Neural crest cell (in vitro differentiated cells): ENCODE measurements at places on chromosomes 11 and 22. TPM values are rescaled to one million over a fixed set of nuclear protein-coding genes. Genes with fewer than 3 reads are reported as not detected.

DNA sequence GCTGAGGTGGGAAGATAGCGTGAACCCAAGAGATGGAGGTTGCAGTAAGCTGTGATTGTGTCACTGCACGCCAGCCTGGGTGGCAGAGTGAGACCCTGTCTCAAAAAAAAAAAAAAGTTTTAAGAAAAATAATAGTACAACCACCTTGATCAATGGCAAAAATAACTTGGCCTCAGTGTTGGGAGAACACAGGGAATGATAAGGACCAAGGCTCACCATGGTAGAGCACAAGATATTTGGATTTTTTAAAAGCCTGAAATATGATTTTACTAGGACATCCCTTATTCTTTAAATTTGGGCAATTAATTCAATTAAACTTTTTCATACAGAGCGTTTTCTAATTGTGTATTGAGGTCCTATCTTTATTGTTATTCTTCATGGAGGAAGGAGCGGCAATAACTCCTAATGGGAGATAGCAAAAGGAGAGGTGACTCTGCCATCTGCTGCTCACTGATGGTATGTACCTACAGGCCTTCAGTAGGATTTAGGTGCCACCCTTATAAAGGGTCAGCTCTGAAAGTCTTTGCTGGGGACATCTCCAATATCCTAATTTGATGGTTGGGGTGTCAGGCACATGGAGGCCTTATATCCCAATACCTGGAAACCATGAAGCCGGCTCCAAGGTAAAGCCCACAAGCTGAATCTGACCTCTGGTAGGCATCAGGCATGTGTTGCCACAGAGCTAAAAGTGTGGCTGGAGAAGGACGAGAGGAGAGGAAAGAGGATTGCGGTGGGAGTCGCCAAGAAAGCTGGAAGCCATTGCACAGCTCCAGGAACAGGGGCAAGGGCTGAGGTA lies 21.9 kb upstream of the POLD3 start:
- peak; percentile 10 for DNase-seq
- no peaks in the 10 kb centered on the region for H3K36me3 ChIP-seq
- H3K4me3 ChIP-seq: no peak overlapping the region

DNA sequence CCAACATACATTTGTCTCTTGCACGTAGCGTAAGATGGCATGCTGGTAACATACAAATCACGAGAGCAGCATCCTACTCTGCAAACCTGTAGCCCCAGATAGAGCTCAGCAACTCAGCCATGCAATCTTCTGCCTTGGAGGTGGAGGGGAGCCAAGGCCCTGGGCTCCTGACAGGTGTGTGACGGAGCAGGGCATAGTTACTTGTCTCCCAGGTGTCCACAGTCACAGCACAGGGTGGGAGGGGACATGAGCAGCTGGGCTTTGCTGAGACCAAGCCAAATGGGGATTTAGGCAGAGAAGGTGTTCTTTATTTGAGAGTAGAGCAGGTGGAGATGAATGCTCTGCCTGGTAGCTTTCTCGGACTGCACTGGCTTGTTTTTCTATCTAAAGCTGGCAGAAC lies 111.7 kb downstream of the TEAD1 start:
- H3K27me3 ChIP-seq: no peaks in the 10 kb centered on the region
- H3K27ac ChIP-seq: no peak overlapping the region
- no peak overlapping the region for H3K4me3 ChIP-seq
- H3K36me3 ChIP-seq: peaks cover 7% of the 10 kb centered on the region

- H3K27ac ChIP-seq: no peak overlapping the region
- no peak for DNase-seq
- no peaks in the 10 kb centered on the region for H3K27me3 ChIP-seq
- no peak overlapping the region for H3K4me3 ChIP-seq
- H3K4me1 ChIP-seq: peaks cover 56% of the 10 kb centered on the region
Observed at GRCh38 chr11:114175706-114176105, 116.2 kb downstream of the ZBTB16 start.

GRCh38 chr11:67489203-67489884 lies 6.5 kb downstream of the AIP start:
- no peaks in the 10 kb centered on the region for H3K27me3 ChIP-seq
- no peak overlapping the region for H3K4me3 ChIP-seq
- H3K4me1 ChIP-seq: peaks cover 26% of the 10 kb centered on the region
- H3K27ac ChIP-seq: peak overlapping the region; percentile 75
- peaks cover 8% of the 10 kb centered on the region for H3K36me3 ChIP-seq

DNA sequence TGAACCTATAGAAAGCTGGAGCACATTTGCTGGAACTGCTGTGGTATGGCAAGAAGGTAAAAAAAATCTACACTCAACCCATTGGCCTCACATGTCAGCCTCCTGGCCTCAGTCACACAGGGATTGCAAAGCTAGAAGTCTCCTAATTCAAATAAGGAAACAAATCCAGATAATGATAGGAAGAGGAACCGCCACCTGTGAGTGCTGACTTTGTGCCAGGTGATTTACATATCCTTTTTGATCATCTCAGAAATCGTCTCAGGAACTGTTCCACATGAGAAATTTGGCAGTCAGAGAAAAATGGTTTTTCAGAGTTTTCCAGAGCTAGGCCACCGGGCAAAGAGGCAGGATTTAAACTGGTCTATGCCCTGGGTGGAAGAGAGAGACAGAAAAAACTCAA lies 986 bp downstream of the NLRP10 start:
- H3K36me3 ChIP-seq: no peaks in the 10 kb centered on the region
- H3K27me3 ChIP-seq: peaks cover 19% of the 10 kb centered on the region
- no peak overlapping the region for H3K4me3 ChIP-seq
- no peak for DNase-seq
- no peak overlapping the region for H3K27ac ChIP-seq
- H3K4me1 ChIP-seq: no peaks in the 10 kb centered on the region

- peaks cover 41% of the 10 kb centered on the region for H3K4me1 ChIP-seq
- H3K27me3 ChIP-seq: no peaks in the 10 kb centered on the region
- no peak overlapping the region for H3K4me3 ChIP-seq
Observed at GRCh38 chr22:20240900-20241299, 27.2 kb downstream of the RTN4R start.

GRCh38 chr11:77471558-77472193 lies 2.2 kb downstream of the PAK1 start:
- no peaks in the 10 kb centered on the region for H3K36me3 ChIP-seq
- peaks cover 58% of the 10 kb centered on the region for H3K4me1 ChIP-seq
- peaks cover 31% of the 10 kb centered on the region for H3K27me3 ChIP-seq
- H3K4me3 ChIP-seq: peak overlapping the region; percentile 88
- H3K27ac ChIP-seq: no peak overlapping the region

GRCh38 chr22:46519377-46519776 lies 18.0 kb downstream of the CELSR1 start:
- H3K4me1 ChIP-seq: peaks cover 13% of the 10 kb centered on the region
- DNase-seq: no peak
- no peak overlapping the region for H3K27ac ChIP-seq
- H3K4me3 ChIP-seq: no peak overlapping the region

DNA sequence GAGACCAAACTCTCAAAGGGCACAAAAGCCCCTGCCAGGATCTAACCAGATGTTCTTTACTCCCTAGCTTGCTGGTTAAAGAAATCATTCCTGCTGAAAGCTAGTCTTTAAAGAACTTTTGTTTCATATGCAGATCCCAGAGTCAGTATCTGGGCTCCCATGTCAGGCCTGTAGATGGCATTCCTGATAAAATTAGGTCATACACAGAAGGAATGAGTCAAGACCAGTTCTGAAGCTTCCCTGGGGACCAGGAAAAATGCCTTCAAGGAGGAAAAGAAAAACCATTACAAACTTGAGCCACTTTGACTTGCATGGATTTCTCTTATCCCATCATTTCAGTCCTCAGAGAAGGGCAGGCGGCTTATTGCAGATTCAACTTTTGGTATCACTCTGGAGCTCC lies 5.9 kb downstream of the DBX1 start:
- H3K27me3 ChIP-seq: peaks cover 88% of the 10 kb centered on the region
- H3K4me1 ChIP-seq: peaks cover 26% of the 10 kb centered on the region
- no peak overlapping the region for H3K27ac ChIP-seq
- DNase-seq: no peak
- peaks cover 7% of the 10 kb centered on the region for H3K36me3 ChIP-seq

- no peaks in the 10 kb centered on the region for H3K27me3 ChIP-seq
- DNase-seq: no peak
Observed at GRCh38 chr11:102253020-102253715, 64.1 kb upstream of the BIRC3 start.

- H3K4me3 ChIP-seq: no peak overlapping the region
- no peak overlapping the region for H3K27ac ChIP-seq
Observed at GRCh38 chr11:132062541-132062940, 692.1 kb downstream of the NTM start.

DNA sequence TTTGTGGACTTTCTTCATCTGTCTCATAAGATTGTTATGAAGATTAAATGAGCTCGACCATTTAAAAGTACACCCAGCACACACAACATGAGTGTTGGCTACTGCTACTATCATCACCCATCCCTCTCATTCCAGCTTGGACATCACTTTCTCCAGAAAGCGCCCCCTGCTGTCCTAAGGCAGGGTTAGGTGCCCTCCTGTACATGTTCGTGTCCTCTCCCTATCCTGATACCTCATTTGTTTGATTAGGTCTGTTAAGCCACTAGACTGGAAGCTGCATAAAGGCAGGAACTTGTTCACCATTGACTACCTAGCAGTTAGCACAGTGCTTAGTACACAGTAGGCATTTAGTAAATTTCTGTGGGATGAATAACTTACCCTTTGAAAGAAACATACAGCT lies 85.5 kb downstream of the ENTHD1 start:
- H3K4me1 ChIP-seq: peaks cover 6% of the 10 kb centered on the region
- H3K36me3 ChIP-seq: peaks cover 2% of the 10 kb centered on the region
- no peak overlapping the region for H3K4me3 ChIP-seq
- no peak overlapping the region for H3K27ac ChIP-seq
- peak; percentile 30 for DNase-seq
- peaks cover 38% of the 10 kb centered on the region for H3K27me3 ChIP-seq

DNA sequence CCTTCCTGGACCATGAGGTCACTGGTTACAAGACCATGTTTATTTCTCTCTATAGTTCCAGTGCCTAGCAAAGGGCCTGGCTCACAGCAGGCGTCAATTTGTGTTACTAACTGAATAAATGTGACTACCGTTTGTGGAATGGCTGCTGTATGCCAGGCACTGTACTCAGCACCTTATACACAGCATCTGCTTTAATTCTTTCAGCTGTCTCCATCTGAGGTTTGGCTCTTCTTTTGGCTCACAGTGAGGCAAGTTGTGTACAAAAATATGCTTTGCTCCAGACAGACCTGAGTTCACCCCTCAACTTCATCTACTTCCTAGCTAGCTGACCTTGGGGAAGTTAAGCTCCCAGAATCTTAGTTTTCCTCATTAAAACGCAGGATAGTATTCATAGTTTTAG lies 75.3 kb upstream of the PHOX2A start:
- H3K4me1 ChIP-seq: peaks cover 6% of the 10 kb centered on the region

DNA sequence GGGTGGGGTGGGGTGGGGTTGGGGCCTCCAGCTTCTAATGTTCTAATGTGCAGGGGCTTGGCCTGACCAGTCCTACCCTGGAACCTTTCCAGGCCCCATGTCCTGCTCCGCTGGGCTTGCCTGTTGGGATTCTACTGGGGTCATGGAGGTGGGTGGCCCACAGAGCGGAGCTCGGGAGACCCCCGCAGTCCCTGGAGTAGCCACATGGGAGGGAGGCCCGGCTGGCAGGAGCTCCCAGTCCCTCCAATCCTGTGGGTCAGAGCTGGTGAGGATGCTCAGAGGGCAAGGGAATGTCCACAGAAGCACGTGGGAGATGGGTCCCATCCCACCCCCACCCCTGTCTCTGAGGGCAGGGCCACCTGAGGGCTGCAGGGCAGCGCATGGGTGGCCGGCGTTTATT lies 2.9 kb downstream of the SEPTIN5 start:
- H3K4me3 ChIP-seq: peak overlapping the region; percentile 83
- no peak for DNase-seq
- H3K27ac ChIP-seq: no peak overlapping the region
- peaks cover 45% of the 10 kb centered on the region for H3K27me3 ChIP-seq

DNA sequence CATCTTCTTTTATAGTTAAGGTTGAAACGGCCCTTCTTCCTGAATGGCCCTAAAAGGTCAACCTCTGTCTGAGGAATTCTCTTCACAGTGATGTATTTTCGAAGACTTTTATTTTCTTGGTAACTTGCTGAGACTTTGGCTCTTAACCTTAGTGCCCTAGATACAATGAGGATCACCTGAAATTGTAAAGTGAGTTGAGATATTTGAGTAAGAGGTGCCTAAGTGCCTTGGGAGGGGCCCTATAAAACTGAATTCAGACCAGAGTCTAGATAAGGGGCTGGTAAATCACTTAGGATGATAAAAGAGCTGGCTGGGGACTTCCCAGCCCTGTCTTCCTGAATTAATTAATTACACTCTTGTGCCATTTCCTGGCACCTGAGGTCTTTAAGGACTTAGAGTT lies 505.6 kb upstream of the KIRREL3 start:
- H3K27ac ChIP-seq: no peak overlapping the region
- no peak for DNase-seq
- H3K4me1 ChIP-seq: no peaks in the 10 kb centered on the region
- H3K27me3 ChIP-seq: no peaks in the 10 kb centered on the region

DNA sequence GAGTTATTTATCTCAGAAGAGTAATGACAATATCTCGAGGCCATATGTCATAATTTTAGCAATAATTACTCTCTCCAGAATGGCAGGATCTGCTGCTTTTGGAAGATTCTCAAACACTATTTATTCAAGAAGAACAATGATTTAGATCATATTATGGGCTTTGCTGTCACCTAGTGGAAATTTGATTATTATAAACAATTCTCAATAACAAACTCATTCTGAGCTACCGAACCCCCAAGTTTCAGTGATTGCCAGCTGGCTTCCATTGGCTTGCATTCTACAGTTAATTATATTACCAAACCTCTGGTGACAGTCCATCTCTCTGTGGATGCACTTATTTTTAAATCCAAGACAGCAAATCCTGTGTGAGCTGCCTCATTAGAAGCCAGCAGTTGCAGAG lies 27.9 kb upstream of the SLC36A4 start:
- no peak overlapping the region for H3K27ac ChIP-seq
- H3K36me3 ChIP-seq: no peaks in the 10 kb centered on the region
- H3K4me1 ChIP-seq: no peaks in the 10 kb centered on the region
- no peaks in the 10 kb centered on the region for H3K27me3 ChIP-seq
- no peak overlapping the region for H3K4me3 ChIP-seq
- no peak for DNase-seq

NNMT gene
- total RNA-seq: 0.82 and 1.5 TPM in 2 replicates

IGSF9B gene
- 10.4 and 12.9 TPM in 2 replicates for total RNA-seq

PKP3 gene
- 0.42 and 1.7 TPM in 2 replicates for total RNA-seq

OR8G5 gene
- not detected in 2 replicates for total RNA-seq

EML3 gene
- total RNA-seq: 37.4 and 40.0 TPM in 2 replicates

MUC5AC gene
- total RNA-seq: not detected in 2 replicates

OR2AT4 gene
- total RNA-seq: not detected in 2 replicates

NELL1 gene
- 0.51 and 1.2 TPM in 2 replicates for total RNA-seq

MMP7 gene
- not detected in 2 replicates for total RNA-seq

SNX32 gene
- total RNA-seq: 1.9 and 2.4 TPM in 2 replicates
